ENCODE measurements at places on chromosomes 2 and 18.

DNA sequence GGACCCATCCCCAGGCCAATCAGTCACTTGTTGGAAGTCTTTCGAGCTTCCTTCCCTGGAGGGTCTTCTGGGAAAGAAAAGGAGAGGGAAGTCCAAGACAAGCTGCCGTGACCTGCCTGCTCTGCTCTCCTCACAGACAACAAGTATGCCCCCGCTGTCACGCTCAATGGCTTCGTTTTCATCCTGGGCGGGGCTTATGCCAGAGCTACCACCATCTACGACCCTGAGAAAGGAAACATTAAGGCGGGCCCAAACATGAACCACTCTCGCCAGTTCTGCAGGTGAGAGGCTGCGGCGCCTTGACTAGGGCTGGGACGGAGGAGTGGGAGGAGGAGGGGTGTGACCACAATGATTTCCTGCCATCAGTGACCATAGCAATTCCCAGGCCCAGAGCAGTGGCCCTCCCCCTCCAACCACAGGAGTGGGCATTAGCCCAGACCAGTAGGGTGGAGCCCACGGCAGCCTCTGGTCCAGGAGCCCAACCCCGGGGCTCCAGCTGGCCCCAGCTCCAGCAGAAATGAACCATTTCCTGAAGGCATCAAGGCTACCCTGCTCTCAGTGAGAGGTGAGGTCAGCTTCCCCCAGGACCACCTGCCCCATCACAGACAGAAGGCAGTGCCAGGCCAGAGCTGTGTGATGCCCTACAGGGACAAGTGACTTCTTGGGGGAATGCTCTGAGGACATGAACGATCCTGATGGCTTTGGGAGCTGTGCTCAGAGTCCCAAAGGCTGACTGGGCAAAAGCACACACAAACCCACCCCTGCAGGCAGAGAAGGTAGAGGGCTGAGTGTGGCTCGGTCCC lies 223.1 kb downstream of the ATAD2B start:
- no peak for DNase-seq

- DNase-seq: no peak
These were observed 40.5 kb upstream of the RTN4 start for GRCh38 chr2:55090702-55091101.

DNA sequence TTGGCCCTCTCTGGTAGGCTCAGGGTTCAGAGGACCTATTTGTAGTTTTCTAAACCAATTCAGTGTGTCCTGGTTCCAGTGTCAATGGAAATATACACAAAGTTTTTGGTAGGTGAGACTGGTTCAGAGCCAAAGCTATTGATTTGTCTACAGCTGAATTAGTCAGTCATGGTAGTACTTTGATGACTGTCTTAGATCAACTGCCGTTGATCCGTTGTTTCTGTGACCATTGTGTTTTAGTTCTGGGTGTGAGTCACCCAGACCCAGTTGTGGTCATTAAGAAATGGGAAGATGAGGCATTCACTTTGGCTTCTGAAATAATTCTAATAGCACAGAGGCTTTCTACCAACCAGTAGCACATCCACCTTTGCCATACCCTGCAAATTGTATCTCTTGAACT lies 16.0 kb upstream of the RPE start:
- DNase-seq: no peak

DNA sequence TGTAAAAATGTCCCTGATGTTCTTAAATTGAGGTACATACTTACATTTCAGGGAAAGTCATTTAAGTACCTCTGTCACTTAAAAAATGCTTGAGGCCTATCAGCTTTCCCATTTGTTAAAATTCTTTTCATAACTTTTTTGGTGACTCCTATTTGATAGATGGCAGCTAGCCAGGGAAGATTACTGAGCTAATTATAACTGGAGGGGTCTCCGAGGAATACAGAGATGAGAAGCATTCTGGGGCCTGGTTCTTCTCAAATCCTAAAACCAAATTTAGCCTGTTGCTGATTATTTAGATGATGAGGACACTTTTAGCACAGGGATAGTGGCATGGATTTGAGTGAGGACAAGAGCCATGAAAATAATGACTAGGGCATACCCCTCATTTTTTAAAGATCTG lies 4.8 kb downstream of the UGP2 start:
- no peak for DNase-seq

- DNase-seq: no peak
These were observed 34.1 kb upstream of the FAM110C start for GRCh38 chr2:80378-80777.

GRCh38 chr2:20110876-20111275 lies 59.4 kb upstream of the LAPTM4A start:
- DNase-seq: no peak

Data from Right ventricle myocardium superior (tissue), 1 donor.